Brain pericyte (primary cell): ENCODE measurements at places on chromosomes 7 and 10.

GRCh38 chr7:90897961-90898469, 301.9 kb downstream of the CDK14 start:
- DNase-seq, result peak; percentile 2

DNA sequence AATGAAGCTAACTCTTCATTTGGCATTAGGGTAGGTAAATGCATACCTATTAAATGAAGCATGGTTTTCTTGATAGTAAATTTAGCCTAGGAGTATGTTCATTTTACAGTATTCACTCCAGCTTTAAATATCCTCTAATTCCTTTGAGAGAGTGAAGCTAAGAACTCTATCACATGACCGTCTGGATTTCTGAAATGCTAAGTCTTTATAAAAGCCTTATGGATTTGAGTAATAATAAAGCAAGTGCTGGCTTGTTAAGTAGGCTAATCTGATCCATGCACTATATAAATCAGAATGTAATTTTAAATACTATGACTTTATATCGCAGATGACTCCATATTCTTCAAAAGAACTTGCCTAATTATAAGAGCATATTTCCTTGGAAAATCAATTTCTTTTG, 64.8 kb downstream of the REEP3 start:
- DNase-seq, result no peak

DNA sequence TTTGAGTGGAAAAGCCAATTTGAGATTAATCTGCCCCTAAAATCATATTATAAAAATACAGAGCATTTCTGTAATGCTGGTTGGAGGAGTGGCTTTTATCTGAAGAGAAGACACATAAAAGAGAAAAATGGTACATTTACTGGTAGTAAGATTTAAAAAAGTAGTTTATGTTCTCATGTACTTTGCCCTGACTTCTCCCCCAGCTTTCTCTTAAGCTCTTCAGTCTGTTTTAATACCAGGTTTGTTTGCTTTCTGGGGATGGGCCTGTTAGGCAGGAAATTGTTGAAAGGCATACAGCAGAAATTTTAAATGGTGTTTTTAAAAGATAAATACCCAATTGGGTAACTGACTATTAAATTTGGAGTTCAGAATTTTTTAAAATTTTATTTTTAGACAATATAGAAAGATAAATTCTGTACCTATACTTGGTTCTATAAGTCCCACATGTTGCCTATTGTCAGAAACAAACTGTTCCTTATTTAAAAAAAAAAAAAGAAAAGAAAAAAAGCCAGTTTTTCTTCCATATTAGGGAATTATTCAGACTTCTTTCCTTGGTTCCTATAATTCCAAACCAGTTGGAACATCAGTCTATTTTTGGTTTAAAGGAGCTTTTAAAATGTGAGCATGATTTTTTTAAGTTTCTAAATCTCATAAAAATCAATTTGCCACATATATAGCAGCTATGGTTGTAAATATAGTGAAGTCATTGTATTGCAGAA, 136.6 kb downstream of the ARID5B start:
- no peak for DNase-seq

DNA sequence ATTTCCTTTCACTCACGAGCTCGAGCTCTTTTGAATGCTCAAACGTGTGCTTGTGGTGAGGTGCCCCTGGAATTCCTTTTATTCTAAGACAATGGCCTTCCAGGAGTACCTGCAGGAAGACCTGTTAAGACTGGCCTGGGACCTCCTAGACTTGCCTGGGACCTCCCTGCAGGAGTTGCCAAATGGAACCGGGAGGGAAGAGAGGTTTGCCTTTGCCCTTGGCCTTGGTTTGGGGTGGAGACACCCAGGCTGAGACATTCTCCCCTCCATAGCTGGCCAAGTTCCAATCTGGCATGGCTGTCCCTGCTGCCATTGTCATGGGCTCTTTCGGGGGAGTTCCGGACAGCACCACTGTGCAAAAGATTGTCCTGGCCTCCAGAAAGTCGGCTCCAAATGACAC, 39.7 kb downstream of the DNAJB12 start:
- DNase-seq, result no peak

- no peak for DNase-seq
Observed at GRCh38 chr7:135905355-135905754, 71.8 kb downstream of the MTPN start.

DNA sequence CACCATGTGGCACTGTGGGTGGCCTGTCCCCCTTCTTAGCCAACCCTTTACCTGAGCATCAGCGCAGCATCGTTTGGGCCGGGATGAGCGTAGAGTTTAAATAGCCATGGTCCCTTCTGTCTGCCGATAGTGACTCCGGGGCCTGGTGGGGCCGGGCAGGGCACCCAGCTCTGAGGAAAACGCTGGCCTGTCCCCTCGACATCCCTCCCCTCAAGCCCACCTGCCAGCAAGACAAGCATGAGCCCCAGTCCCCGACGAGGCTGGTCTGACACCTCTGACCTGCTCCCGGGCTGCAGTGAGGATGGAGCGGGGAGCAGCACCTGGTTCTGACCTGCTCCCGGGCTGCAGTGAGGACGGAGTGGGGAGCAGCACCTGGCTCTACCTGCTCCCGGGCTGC, 31.1 kb upstream of the CNPY1 start:
- DNase-seq, result no peak

DNA sequence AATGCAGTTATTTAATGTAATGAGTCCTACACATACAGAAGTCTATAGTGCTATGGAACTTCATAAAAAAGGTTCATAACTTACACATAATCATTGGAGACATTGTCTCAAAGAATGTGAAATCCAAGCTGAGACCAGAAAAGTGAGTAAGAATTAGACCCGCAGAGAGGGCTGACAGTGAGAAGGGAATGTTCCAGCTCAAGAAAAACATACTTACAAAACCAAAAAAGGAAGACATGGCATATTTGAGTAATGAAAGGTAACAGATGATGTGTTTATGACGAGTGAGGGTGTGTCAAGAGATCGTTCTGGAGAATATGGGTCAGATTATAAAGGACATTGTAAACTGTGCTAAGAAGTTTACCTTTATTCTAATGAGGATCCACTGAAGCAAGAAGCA, 566.5 kb downstream of the ATRNL1 start:
- DNase-seq, result no peak

GRCh38 chr10:113309791-113310190, 243.1 kb upstream of the HABP2 start:
- DNase-seq, result no peak

- DNase-seq, result no peak
Observed at GRCh38 chr10:63585041-63585440, 63.8 kb downstream of the REEP3 start.

DNA sequence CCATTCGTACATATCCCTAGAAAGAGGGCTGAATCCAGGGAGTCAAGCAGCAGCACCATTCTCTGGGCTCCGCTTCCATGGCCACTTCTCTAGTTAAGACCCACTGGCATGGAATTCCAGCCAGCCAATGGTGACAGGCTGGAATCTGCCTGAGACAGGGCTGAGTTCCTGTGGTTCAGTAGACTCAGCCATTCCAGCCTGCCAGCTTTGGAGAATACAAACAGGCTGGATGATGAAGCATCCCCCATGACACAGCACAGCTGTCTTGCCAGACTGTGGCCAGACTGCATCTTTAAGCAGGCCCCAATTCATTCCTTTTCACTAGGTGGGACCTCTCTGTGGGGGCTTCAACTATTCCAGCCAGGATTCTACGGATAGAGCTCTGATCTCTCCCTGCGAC, 329.6 kb downstream of the XPNPEP1 start:
- DNase-seq, result no peak

GRCh38 chr10:22335173-22335933, 9.9 kb upstream of the SPAG6 start:
- DNase-seq, result no peak

GRCh38 chr10:44774676-44775401, 136.3 kb upstream of the TMEM72 start:
- DNase-seq, result no peak

DNA sequence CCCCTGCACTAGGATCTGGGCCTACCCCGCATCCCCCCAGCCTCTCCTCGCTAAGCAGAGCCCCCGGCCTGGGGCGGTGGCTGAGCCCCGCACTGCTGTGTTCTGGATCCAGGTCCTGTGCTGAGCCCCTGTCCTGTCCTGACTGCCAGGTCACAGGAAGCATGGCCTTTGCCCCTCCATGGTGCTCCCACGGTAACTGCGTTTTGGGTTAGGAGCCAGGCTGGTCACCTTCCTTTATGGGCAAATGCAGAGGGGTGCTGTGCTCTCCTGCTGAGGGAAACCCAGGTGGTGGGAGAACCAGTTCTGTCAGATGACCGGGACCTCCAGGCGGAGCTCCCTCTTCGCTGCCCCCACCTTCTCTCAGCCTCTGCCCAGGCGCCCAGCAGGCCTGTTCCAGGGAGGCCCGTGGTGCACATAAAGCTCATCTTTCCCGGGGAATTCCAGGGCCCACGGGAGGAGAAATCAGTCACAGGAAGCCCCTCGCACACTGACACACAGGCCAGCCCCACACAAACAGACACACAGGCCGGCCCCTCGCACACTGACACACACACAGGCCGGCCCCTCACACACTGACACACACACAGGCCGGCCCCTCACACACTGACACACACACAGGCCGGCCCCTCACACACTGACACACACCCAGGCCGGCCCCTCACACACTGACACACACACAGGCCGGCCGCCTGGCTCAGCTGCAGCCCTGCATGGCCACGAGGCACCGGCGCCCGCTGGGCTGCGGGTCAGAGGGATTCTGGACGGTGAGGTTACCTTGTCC, 75.6 kb downstream of the CFAP46 start:
- no peak for DNase-seq

- no peak for DNase-seq
Observed at GRCh38 chr7:69820479-69821192, 222.4 kb downstream of the AUTS2 start.
